ENCODE measurements at places on chromosomes 1 and 21.

DNA sequence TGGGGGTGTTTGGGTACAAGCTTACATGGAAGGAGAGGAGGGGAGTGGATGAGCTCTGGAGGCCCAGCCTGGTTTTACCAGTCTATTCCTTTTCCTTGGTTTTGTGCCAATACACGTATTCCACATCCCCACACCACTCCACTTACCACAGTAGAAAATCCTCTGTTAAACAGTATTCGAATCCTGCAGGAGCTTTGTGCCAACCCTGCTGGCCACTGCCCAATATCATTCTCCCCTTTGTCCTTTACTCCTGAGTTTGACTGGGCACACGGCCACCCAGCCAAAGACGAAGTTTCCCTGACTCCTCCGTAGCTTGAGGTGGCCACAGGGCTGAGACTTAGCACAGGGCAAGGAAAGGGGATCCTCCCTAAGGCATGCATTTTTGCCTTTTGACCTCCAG lies 61.6 kb downstream of the TMCO4 start:
- no peak for DNase-seq

- DNase-seq: peak; percentile 45
Observed at GRCh38 chr21:38831526-38832467, 26.1 kb downstream of the ETS2 start.

- DNase-seq: no peak
Observed at GRCh38 chr1:85406887-85407533, 57.9 kb downstream of the DDAH1 start.

DNA sequence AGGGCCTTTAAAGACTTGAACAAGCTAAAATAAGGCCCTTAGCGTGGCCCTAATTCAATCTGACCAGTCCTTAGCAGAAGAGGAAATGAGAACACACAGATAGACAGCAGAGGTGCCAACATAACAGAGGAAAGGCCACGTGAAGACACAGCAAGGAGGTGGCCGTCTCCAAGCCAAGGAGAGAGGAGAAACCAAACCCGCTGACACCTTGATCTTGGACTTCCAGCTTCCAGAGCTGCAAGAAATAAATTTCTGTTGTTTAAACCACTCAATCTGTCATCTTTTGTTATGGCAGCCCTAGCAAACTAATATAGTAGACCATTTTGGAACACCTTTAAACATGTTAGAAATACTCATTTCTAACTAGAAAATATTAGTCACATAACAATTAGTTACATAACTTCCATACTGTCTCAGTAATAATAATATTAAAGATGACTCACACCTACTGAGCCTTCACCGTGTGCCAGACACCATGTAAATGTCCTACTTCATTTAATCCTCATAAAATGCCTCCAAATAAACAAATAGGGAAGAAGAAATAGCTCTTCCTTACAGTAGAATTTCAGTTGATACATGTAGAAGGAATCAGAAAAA lies 47.9 kb downstream of the S1PR1 start:
- no peak for DNase-seq

GRCh38 chr1:153642161-153642560 lies 8.3 kb downstream of the CHTOP start:
- no peak for DNase-seq

GRCh38 chr1:206703661-206704060 lies 19.0 kb downstream of the MAPKAPK2 start:
- peak; percentile 37 for DNase-seq

DNA sequence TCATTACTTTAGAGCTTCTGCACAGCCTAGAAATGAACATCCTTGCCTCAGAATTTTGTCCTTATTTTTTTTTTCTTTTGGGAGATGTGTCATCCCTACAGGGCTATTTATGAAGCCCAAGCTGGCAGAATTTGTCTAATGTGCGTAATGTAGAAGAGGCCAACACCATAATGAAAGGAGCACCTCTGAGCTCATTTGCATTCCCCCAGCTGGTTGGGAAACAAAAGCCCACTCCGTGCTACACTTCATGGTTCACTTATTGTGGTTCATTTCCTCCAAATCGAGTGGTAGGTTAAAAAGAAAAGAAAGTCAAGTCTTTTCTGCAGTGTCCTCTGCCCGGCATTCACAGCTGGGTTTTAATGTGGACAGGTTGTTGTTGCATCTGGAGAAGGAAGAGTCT lies 73.5 kb downstream of the KAZN start:
- no peak for DNase-seq

- DNase-seq: no peak
Observed at GRCh38 chr1:113369699-113370098, 20.6 kb upstream of the MAGI3 start.

GRCh38 chr1:83773059-83773458 lies 225.9 kb downstream of the TTLL7 start:
- no peak for DNase-seq

DNA sequence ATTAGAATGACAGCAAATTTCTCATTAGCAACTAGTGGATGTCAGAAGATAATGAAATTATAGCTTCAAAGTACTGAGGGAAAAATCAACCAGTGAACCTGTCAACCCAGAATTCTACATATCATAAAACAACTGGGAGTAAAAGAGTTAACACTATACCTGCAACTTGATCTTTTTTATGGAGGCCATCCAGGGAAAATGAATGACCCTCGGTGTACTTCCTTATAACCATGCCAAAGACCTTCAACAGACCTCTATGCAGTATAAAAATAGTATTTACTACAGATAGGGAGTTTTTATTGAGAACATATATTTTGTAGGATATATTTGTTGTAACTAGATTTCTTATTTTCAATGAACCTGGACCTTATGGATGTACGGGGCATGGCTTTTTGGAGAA lies 392.5 kb upstream of the ZRANB2 start:
- DNase-seq: no peak

DNA sequence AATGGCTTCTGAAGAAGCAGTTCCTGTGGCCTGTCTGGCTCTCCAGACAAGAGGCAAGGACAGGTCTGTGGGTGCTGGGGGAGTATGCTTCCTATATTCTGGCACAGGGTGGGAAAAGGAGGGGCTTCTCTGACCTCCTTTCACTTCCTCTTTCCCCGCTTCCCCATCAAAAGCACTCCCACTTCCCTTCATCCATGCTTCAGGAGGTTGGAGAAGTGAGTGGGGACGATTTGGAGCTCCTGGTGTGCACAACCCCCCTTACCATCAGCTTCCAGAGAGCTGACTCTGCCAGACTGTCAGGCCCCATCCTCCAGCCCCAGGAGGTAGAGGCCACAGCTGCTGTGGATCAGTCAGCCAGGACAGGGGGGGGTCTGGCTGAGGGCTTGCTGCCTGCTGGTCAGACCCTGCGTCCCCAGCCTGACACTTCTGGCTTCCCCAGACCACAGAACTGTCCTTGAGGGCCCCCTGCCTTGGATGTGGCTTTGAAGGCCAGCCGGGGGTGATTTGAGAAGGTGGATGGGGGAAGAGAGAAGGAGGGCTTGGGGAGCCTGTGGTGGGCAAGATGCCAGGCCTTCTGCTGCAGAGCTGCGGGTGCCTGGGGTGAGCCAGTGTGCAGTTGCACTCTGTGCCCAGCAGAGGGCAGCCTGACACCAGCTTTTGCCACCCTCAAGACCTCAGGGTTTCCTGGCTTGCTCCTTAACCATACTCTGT lies 21.5 kb upstream of the TMEM222 start:
- peak; percentile 62 for DNase-seq

DNA sequence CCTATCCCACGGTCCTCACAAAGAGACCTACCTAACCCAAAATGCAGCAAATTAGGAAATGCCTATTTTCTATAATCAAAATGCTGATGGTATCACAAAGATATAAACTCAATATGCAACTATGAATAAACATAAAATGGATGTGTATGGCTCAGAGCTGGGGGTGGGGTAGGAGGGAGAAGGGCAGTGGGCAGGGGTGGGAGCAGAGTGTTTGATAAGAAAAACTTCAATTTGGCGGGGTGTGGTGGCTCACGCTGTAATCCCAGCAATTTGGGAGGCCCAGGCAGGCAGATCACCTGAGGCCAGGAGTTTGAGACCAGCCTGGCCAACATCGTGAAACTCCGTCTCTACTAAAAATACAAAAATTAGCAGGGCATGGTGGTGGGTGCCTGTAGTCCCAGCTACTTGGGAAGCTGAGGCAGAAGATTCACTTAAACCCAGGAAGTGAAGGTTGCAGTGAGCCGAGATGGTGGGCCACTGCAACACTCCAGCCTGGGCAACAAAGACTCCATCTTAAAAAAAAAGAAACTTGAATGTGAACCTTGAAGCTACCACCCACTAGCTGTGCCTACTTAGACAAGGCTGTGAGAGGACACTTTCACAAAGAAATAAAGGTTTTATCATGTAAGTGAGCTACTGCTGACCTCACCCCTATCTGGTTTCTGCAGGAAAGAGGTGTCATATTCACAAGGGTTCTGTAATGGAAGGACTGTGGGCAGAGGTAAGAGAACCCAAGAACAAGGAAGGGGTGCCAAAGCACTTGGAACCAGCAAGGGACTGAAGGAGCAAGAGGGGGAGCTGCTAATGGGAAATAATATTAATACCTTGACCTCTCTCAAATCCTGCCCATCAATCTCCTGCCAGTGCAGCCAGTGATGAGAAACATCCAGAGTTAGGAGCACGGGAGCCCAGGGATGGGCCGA lies 53.0 kb downstream of the HLCS start:
- DNase-seq: no peak

- DNase-seq: peak; percentile 23
Observed at GRCh38 chr1:7975212-7975865, 13.8 kb downstream of the PARK7 start.

DNA sequence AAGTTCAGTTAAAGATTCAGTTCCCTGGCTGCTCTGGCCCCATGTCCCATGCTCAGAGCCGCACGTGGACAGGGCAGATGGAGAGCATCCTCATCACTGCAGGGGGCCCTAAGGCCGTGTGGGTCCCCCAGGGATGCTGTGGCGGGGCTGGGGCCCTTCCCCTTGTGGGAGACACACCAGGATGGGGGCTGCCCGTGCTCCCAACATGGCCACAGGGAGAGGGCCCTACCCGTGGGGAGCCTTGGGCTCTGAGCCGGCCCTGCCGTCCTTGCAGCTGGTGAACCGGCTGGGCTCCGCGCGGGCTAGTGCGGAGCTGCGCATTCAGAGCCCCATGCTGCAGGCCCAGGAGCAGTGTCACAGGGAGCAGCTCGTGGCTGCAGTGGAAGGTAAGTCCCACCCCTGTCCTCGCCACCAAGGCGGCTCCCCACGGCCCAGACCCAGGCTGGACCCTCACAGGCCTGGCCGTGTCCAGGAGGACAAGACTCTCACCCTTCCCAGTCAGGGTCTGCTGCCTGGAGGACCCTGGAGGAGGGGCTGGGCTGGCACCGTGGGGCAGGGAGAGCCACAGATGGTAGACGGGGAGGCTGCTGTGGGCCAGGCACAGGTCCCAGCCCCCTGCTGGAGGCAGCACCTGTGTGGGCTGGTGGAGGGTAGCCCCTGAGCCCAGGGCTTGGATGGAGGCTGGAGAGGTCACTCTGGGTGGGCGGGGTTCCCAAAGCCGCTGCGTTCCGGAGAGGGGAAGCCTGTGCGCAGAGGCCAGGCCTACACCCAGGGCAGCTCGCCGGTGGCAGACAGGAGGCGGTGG lies 53.8 kb downstream of the TRIM11 start:
- no peak for DNase-seq

DNA sequence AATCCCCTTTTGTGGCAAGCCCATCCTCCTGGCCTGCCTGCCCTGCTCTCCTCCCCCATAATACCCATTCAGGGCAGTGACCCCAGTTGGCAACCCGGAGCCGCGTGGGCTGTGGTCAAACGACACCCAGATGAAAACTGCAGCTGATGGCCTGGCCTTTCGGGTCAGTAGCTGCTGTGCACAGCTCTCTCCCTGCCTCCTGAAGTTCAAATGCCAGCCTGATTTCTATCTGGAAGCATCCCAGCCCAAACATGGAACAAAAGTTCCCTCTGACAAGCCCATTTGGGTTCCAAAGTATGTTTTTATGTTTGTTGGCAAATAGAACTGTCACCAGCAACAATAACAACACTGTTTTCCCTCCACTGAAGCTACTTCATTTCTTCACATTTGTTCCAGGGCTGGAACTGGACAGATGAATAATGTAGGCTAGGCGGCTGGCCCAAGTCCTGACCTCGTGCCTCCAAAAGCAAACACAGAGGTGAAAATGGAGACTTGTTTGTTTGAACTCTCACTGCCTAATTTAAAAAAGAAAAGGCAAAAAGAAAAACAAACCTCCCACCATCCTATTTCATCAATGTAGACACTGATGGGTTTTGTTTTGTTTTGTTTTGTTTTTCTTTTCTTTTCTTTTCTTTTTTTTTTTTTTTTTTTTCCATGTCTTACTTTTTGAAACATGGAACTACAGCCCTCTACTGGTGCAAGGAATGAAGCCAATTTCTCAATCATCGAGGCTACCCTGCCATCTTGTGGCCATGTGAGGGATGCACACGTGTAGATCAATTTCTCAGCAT lies 179.0 kb downstream of the ADSS2 start:
- peak; percentile 42 for DNase-seq

- DNase-seq: no peak
Observed at GRCh38 chr1:208105756-208106155, 138.4 kb downstream of the PLXNA2 start.

DNA sequence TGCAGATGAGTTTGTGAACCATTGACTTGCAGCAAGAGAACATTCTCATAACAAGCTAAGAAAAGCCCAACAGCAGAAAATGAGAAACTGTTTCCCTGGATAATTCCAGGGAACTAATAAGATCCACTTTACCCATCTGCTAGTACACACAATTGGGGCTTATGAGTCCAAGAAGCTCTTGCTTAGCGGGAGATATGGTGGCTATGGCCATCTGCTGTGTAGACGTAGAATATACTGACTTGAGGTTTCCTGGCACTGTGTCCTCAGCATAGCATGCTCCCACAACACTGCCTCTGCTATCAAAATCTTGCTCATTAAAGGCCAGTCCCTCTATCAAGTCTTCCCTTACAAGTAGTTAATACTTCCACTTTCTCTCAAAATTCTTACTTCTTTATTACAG lies 6.8 kb upstream of the RXRG start:
- no peak for DNase-seq

DNA sequence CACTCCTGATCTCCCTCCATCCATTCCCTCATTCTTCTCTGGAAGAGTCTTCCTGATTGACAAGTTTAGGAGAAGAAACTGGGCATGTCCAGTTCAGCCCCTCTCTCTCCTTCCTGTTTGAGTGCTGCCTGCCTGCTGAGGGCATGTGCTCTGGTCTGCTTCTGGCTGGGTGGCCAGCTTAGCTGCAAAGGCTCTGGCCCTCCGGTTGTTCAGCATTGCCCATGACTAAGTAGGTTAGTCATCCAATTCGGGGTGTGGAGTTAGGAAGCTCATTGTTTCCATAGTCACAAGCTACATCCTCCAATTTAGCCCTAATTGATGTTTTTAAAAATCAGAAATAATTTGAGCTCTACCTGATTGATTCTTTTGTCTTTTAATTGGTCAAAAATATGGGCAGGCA lies 25.6 kb upstream of the PLA2G2E start:
- DNase-seq: no peak

GRCh38 chr1:61079898-61080336 lies 2.4 kb upstream of the NFIA start:
- DNase-seq: no peak

- DNase-seq: no peak
Observed at GRCh38 chr1:231663211-231663792, 36.7 kb downstream of the DISC1 start.

GRCh38 chr1:48526008-48526710 lies 54.2 kb upstream of the SPATA6 start:
- no peak for DNase-seq

- DNase-seq: no peak
Observed at GRCh38 chr1:65421351-65422025, 1.0 kb downstream of the LEPR start.

GRCh38 chr1:110672753-110673108 lies 2.0 kb downstream of the KCNA3 start:
- DNase-seq: peak; percentile 12
